ENCODE measurements at places on chromosomes 12 and 14.

GRCh38 chr12:91009319-91009950 lies 4.7 kb upstream of the EPYC start:
- no peak for DNase-seq

- no peak for DNase-seq
Observed at GRCh38 chr12:22018860-22019259, 27.2 kb upstream of the CMAS start.

DNA sequence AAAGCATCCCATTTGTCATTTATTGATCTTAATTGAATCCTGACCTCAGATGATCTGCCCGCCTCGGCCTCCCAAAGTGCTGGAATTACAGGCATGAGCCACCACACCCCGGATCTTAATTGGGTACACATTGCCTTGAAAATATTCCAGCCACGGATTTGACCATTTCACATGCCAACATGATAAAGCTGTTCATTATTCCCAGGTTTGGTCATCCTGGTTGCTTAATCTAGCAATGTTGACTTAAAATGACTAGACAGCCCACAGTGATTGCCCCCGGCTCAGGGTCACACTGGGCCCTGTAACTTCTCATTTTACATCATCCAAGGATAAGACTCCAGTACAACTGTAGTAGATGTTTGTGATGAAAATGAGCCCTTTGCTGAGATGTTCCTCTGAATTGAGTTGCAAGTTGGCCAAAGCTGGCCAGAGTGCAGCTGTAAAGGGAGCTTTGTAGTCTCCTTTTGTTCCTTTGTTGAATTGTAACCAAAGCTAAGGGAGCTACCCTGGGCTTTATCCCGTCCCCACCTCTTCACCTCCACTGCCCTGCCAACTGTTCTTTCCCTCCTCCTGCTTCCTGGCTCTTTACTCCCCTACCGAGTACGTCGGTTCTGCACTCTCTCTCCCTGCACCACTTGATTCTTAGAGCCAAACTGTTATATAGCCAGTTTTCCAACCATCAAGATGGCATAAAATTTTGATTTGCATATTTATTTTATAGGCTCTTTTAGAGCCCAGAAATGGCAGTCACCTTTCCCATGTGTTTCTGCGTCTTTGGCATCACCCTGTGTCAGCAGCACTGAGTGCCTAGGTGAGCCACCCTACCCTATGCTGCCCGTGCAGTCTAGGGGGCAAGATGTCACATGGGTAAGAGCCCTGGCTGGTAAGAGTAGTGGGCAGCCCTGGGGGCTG lies 141.3 kb upstream of the HIF1A start:
- peak; percentile 54 for DNase-seq

- DNase-seq, result no peak
Observed at GRCh38 chr14:57254884-57255283, 13.8 kb downstream of the EXOC5 start.

- DNase-seq, result no peak
Observed at GRCh38 chr12:46717868-46718267, 107.9 kb downstream of the SLC38A4 start.

DNA sequence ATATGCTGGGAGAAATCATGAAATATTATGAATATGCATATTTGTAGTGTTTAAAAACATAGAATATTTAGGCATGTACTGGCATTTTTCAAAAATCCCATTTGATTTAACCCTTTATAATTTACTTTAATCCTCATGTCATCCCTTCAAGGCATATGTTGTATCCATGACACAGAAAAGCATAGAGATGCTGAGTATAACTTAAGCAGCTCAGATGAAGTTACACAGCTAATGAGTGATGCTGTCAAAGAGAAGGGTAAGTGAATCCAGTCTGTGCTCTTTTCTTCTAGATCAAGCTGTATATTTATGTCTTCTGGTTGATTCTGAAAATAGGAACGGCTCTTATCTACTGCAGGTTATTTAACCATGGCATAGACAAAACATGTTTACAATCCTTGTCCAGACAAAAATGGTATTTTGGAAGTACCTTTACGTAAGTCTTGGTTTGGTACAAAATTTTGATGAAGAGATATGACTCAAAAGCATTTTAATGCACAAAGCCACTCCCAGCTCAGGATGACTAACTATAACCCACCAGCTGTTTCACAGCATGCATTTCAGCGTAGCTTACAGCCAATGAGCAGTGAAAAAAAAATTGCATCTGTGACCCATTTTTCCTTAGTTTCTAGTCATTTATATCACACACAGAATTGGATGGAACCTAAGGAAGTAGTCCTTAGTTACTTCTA lies 201.7 kb downstream of the STXBP6 start:
- no peak for DNase-seq

- DNase-seq, result no peak
Observed at GRCh38 chr12:39239490-39240486, 203.1 kb downstream of the KIF21A start.

GRCh38 chr14:54003064-54003463 lies 46.4 kb upstream of the BMP4 start:
- DNase-seq, result no peak

- no peak for DNase-seq
Observed at GRCh38 chr14:65892315-65892714, 479.8 kb downstream of the FUT8 start.

DNA sequence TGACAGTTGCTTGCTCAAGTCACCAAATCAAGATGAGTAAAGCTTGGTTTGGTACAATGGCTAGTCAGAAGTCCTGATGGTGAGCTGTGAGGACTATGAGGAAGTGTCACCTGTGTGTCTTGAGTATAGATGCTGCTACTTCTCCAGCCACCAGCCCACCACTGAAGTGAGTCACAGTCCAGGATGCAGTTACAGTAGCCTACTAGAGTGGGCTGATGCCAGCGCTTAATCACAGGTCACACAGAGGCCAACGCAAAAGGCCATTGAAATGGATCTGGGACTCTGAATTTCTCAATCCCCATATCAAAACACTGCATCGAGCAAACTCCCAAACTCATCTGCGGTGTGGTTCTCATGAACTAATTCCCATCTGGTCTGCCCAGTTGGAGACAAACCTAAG lies 223.1 kb downstream of the ANO6 start:
- DNase-seq, result no peak

DNA sequence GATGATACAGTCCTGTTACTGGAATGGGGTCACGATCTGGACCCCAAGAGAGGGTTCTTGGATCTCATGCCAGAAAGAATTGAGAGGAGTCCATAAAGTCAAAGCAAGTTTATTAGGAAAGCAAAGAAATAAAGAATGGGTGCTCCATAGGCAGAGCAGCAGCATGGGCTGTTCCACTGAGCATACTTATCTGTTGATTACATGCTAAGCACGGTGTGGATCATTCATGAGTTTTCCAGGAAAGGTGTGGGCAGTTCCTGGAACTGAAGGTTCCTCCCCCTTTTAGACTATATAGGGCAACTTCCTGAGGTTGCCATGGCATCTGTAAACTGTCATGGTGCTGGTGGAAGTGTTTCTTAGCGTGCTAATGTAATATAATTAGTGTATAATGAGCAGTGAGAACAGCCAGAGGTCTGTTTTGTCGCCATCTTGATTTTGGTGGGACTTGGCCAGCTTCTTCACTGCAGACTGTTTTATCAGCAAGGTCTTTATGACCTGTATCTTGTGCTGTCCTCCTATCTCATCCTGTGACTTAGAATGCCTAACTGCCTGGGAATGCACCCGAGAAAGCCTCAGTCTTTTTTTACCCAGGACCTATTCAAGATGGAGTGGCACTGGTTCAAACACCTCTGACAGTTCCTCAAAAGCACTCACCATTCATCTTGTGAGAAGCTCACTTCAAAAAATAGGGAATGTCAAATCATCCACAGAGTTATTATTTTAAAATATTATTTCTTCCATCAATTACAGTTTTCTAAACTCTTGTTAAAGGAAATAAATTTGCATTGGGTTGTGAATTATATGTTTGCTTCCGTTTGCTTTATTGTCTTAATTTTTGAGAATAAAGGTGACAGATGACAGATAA lies 1358.8 kb upstream of the TMEM132C start:
- no peak for DNase-seq

GRCh38 chr12:94095618-94096017 lies 52.8 kb upstream of the PLXNC1 start:
- no peak for DNase-seq

- peak; percentile 80 for DNase-seq
Observed at GRCh38 chr12:57224973-57225679, 4.4 kb upstream of the SHMT2 start.

DNA sequence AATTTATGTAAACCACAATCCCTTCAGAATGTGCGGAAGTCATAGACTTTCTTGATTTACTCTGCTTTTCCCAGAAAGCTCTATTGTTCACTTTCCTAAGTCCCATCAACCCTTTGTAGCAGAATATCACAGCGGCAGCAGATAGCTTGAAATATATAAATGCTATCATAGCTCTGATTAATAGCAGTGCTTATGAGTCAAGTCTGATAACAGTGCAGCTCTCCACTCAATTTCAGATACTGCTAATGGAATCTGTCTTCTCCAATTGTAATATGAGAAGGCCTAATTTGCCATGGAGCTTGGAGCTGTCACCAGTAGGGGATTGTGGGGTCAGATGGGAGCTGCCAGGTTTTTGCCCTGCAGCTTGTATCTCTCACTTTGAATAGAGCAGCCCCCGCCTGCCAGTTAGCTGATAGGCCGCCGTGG lies 10.9 kb downstream of the TMEM260 start:
- DNase-seq, result no peak

DNA sequence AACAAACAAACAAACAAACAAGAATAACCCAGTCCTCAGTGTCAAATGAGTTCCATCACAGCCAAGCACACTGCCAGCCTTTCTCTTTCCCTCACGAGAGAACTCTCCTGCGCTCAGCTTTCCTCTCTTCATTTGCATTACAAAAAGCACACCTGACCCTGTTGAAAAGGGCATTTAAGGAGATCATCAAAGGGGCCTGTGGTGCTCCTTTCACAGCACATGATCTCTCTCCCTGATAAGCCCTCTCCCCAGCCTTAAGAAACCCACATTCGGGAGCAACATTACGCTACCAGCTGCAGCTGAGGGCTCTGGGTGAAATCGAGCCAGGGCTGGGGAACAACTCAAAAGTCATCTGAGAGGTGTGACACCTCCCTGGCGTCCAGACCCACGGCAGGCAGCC lies 165.6 kb upstream of the TMCC3 start:
- no peak for DNase-seq

GRCh38 chr12:71410844-71411243 lies 28.8 kb upstream of the LGR5 start:
- no peak for DNase-seq

- DNase-seq, result no peak
Observed at GRCh38 chr14:100690672-100691071, 36.0 kb upstream of the DLK1 start.

DNA sequence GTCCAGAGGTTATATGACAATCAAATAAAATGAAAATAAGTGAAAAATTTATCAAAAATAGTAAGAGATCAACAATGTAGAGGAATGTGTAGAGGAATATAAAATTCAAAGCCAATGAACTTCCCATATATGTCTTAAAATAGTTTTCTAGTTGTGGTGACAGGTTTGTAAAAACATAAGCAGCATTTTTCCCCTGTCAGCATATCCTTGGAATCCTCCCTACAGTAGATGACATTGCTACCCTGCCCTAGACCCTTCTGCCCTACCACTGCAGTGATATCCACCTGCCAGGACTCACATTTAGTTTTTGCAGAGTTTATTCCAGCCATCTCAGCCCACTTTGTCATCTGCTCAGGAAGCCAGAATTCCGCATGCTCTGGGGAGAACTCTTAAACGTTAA lies 842.0 kb downstream of the RPS29 start:
- DNase-seq, result no peak

- no peak for DNase-seq
Observed at GRCh38 chr12:109586385-109587296, 13.0 kb downstream of the MVK start.

DNA sequence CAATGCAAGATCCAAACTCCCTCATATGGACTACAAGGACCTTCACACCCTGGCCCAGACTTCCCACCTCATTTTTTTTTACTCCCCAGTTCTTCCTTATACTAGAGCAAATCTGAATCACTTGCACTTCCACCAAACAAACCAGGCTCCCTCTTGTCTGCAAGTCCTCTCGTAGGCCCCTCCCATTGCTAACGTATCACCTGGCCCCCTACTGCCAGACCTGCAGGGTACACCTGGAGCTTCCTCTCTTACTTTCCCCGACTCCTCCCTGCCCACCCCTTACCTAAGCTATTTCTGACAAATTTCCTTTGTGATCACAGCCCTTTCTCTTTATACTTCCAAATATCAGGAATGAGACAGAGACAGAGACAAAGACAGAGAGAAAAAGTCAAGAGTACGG lies 463.9 kb downstream of the GALC start:
- no peak for DNase-seq
